Stimulated activated CD8-positive, alpha-beta memory T cell treated with anti-CD3 and anti-CD28 coated beads, Interleukin-4, amount 100 ng/mL, for 4 hours (primary cell): ENCODE measurements at places on chromosomes 16 and 17.

DNA sequence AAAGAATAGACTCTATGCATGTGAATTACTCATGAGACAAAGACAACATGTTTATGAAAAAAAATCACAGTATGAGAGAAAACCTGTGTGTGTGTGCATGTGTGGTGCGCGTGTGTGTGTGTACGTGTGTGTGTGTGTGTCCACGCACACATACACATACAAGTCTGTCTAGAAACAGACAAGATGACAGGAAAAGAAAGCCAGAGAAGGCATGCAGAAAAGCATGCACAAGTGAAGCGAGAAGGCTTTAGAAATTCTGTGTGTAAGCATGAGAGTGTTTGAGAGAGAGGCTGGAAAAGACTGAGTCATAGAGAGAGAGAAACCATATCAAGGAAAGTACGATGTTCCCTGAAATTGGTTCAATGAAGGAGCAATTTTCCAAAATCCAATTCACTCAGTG lies 566.4 kb upstream of the C16orf82 start:
- no peak for DNase-seq

DNA sequence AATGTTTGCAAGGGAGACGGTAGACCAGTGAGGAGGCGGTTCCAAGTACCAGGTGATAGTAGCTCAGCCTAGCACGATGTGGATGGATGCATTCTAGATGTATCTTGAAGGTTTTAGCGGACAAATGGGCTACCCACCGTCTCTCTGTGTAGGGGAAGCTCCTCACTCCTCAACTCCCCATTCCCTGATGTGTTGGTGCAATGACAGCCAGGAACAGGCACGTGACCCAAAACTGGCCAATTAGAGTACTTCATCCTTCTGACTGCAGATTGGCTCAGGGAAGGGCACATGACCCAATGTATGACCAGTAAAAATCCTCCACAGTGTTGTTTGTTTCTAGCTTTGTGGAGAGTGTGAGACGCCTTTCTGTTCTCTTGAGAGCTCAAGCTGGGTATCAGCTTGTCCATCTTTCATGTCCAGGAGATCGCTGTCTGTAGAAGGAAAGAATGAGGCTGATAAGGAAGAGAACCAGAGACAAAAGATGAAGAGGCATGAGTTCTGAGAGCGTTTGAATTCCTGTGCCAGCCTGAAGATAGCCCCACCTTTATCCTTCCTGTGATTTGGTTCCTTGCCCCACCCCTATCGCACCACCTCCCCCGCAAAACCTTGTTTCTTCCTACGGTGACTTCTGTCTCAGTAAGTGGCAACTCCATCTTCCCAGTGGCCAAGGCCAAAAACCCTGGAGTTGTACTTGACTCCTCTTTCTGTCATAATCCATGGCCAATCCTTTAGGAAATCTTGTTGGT lies 2.3 kb upstream of the BORCS6 start:
- no peak for DNase-seq

DNA sequence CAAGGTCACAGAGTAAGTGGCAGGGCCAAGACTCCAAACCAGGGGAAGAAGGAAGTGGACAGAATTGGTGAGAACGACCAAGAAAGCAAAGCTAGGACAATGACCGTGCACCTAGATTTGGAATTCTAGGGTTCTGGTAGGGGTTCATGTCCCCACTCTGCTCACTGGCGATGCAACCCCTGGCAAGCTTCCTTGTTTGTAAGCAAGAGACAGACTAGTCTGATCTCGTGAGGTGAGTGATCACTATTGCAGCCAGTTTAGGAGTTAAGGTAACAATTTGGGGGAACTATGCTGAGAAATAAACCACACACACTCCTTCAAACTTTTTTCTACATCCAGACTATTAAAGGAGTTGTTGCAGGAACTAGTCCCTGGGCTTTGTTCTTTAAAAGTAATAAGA lies 48.1 kb downstream of the XPO6 start:
- no peak for DNase-seq

- DNase-seq = no peak
Measured at GRCh38 chr16:24976971-24977677, 38.0 kb downstream of the ARHGAP17 start.

DNA sequence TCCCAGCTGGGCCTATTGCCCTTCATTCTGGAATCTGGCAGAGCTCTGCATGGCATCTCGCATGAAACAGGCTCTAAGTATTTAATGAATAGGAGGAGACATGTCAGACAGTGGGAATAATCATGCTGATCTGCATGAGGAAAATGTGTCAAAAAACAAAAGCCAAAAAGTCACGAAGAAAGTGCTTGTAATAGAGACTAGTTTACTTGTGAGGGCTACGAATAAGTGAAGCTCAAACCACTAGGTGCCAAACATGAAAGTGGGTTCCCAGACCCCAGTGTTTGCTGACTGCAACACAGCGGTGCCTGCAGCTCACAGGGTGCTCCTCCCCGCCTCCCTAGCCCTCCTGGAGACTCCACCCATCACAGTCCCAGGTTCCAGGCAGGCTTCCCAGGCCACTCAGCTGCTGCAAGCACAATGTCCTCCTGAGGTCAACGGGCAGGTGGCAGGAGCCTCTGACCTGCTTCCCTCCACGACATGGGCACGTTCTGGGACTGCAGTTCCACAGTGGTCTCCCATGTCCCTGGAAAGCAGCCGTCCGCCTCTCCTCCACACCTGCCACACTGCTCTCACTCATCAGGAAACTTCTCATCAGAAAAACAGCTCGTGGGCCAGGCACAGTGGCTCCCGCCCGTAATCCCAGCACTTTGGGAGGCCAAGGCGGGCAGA lies 96.5 kb downstream of the ANKRD11 start:
- DNase-seq = no peak
